ENCODE measurements at places on chromosomes 1 and 21.
A peak's percentile ranks its signal among the peaks of the same experiment; 100 is the strongest.

GRCh38 chr1:116900471-116901365, 9.0 kb upstream of the PTGFRN start:
- DNase-seq, result no peak

GRCh38 chr1:15525050-15526020, 1.3 kb upstream of the DNAJC16 start:
- DNase-seq, result no peak

DNA sequence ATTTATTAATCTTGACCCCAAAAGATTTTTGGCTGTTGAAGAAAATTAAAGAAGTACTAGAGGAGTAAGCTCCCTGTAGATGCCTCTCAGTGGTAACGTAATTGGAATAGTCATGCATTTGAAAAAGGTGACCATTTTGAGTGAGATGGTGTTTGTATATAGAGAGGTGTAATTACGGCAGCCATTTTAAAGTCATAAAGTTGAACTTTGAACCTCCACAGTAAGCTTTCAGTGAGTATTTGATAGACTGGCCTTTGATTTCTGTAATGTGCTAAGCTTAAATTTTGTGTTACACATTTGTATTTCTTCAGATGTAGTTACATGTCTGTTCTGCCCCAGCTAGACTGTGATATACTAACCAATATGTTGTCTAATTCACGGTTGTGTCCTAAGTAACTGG, 21.5 kb upstream of the TMCO2 start:
- DNase-seq, result no peak

DNA sequence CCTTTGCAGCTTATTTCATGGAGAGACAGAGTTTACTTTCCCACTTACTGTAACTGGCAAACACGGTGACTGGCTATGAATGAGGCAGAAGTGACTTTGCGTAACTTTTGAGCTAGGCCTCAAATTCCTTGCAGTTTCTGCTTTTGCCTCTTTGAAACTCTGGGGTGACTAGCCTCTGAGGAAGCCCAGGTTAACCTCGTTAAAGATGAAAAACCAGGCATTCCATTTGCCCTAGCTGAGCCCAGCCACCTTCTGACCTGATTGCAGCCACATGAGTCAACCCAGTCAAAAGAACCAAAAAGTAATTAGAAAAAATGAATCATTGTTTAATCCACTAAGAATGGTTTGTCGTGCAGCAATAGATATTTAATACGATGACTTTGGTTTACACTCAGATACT, 20.4 kb downstream of the PRMT6 start:
- no peak for DNase-seq

GRCh38 chr1:162070094-162070748, 730 bp downstream of the NOS1AP start:
- DNase-seq, result peak; percentile 81

All from kidney (tissue), 22 donors.